ENCODE measurements at places on chromosomes 6 and 20.

DNA sequence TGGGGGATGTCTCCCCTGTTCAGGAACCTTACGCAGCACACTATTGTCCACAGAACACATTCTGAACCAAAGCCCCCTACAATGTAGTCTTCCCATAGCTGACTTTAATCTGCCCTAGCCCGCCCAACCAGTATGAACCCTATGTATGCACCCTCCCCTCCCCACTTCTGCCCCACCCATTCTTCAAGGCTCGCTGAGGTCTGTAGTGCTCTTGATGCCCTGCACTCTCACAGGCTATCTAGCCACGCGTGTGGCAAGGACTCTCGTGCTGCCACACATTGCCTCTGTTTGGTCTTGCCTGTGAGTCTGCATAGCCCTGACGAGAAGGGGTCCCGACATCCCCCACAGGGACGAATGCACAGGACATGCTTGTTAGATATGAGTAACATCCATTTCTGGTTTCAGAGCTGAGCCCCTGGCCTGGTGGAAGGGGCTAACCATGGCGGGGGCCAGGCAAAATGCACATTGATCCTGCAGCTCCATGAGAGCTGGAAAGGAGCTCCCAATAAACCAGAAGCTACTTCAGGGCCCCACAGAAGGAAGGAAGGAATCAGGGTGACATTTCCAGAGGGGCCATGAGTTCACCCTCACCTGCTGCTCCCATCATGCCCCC lies 22.6 kb downstream of the MOCS1 start:
- DNase-seq = no peak

- DNase-seq = no peak
These were observed 107.4 kb upstream of the ASCC3 start for GRCh38 chr6:100988391-100988984.

- peak; percentile 42 for DNase-seq
These were observed 2.1 kb downstream of the IRF4 start for GRCh38 chr6:393391-394221.

GRCh38 chr6:24273096-24273870 lies 84.6 kb downstream of the DCDC2 start:
- no peak for DNase-seq

DNA sequence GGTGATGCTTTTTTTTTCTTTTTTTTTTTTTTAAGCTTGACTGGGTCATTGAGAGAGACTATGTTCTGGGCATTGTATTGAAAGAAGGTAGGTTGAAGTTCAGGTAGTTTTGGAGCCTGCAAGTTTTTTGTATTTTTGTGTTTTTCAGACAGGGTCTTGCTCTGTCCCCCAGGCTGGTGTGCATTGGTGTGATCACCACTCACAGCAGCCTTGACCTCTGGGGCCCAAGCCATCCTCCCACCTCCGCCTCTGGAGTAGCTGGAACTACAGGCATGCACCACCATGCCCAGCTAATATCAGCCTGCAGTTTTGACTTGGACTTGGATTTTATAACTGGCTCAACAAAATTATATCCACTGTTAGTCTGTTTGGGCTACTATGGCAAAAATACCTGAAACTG lies 31.7 kb upstream of the TFAP2A start:
- DNase-seq = no peak

GRCh38 chr6:7112741-7113313 lies 5.1 kb downstream of the RREB1 start:
- DNase-seq = no peak

GRCh38 chr6:45920819-45921511 lies 94.7 kb downstream of the CLIC5 start:
- no peak for DNase-seq

DNA sequence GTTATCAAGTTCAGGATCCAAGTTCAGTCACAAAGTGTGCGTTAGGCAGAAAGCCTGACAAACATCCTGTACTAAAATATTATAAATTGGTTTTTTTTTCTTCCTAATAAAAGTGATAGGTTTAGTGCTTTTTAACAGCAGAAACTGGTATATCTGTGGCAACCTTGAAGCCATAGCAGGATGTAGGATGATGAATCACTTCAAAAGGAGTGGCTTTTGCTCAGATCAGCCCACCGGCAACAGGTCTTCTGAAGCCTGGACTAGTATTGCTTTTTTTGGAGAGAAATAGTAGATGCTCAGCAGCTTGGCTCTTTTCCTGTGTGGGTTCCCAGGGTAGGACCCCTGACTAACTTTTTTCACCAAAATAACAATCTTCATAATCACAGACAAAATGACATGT lies 190.8 kb downstream of the EPM2A start:
- DNase-seq = no peak

- DNase-seq = no peak
These were observed 11.3 kb downstream of the TFAP2A start for GRCh38 chr6:10403385-10404106.

DNA sequence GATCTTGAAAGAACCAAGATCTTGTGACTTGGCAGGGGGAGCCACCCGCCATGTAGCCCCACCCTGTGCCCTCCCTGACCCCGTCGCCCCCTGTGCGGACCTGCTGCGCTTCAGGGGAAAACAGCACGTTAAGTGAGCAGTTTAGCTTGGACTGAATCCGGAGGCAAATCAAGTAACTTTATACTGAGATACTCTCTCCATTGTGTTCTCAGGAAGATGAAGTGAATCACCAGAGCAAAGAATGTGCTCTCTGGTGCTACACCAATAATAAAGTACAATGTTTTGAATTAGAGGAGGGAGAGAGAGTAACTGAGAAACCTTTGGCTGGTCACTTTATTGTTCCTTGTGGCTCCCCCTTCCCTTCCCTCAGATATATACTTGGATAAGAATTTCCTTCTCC lies 83.4 kb downstream of the TXNDC5 start:
- DNase-seq = no peak

- no peak for DNase-seq
These were observed 59.4 kb downstream of the GNAS-AS1 start for GRCh38 chr20:58791286-58791685.

GRCh38 chr20:59526242-59527225 lies 77.8 kb upstream of the PHACTR3 start:
- no peak for DNase-seq

DNA sequence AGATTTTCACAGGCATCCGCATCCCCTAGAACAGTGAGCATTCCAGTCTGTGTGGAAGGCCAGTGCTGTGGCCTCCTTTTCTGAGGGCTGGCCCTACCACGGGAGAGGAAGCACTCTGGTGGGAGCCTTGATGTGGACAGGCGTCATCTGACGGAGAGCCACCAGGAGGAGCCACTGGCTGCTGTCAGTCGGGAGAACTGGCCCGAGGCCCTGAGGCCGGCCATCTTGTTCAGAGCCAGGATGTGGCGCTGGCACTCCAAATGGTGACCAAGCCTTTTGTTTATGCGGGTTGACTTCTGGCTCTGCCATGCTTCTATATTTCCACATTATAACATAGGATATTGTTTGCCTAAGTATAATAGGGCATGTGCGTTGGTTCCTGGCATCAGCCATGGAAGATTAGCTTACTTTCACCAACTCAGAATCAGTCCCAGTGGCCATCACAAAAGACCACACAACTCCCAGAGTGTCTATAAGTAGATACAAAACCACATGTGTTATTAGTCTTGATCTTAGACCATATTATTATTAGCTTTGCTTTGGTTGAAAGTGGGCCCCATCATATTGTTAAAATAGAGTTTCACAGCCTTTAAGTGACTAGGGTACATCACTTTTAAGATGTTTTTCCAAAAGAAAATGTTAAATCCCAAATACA lies 273.9 kb upstream of the TAB2 start:
- peak; percentile 38 for DNase-seq

- DNase-seq = no peak
These were observed 125.9 kb upstream of the TRAF3IP2 start for GRCh38 chr6:111731456-111732195.

Data from OCI-LY7 (cell line).